Stomach (tissue), 19 donors: ENCODE measurements at places on chromosomes 6 and 20. TPM values are rescaled to one million over a fixed set of nuclear protein-coding genes. Genes with fewer than 3 reads are reported as not detected.
A peak's percentile ranks its signal among the peaks of the same experiment; 100 is the strongest.

DNA sequence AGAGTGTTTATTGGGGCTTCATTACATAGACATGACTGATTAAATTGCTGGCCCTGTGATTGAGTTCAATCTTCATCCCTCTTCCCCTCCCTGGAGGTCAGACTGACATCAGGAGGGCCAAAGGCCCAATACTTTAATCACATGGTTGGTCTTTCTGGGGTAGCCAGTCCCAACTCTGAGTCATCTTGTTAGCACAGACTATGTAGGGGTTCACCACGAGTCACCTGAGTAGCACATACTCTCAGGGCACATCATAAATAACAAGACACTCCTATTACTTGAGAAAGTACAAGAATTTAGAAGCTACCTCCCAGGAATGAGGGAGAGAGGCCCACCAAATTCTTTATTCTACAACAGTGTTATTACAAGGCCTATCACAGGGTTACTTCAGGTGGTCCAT is 11.3 kb downstream of the GINS1 start:
- no peak for DNase-seq

DNA sequence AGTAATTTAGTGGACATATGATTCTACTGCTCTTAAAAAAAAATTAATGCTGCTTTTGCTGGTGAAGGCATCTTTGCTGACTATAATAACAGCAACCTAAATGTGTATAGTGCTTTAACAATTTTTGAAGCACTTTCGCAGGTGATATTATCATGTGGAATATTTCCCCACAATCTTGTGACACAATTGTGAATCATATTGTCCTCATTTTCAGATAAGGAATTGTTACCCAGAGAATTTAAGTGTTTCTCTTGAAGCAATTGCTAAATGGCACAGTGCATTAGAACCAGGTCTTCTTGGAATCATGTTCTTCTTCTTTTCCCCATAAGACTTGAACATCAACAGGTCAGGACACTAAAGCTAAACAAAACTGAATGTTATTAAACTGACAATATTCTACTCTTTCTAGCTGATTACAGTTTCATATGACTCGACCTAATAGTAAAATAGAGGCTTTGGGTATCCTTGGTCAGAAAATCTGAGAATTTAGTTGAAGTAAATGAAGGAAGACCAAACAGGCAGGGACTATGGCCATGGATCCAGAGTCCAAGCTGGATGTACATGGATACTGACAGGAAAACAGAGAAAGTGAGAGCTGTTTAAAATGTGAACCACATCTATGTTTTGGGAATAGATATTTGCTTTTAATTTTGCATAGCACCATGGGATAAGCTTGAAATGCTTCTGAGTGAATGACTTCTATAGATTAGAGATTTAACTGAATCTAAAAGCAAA is 121.8 kb upstream of the SLC35B3 start:
- DNase-seq: no peak

DNA sequence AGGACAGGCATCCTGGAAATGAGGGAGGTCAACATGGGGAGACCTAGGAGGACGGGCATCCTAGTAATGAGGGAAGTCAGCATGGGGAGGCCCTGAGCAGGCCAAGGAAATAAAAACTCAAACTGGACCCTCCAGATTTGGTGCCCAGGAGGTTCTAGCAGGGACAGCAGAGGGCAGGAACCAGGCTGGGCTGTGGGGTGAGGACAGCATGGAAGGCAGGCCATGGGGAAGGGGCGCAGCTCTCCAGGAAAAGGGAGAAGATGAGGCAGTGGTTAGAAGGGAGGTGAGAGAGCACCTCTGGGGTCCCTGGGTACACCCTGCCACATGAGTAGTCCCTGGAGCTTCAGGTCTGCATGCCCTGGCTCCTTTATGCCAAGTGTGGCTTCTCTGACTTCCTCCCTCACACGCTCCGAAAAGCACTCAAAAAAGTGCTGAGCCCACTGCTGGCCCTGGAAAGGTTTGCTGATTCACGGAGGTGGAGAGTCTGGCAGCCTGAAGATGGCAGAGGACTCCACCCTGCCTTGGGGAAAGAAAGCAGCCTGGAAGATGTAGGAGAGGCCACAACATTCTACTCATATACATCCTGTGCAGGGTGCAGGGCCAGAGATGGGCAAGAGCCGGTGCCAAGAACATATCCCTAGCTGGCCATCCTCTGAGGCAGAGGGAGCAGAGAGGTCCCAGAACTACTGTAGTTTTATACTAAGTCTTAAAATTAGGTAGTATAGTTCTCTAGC is 154.9 kb downstream of the MRPL14 start:
- no peak for DNase-seq

The SLC32A1 gene
- polyA plus RNA-seq: not detected

GRCh38 chr6:142735204-142735603 is 209.8 kb downstream of the HIVEP2 start:
- DNase-seq: no peak

The ZNF292 gene
- 3.9 TPM for polyA plus RNA-seq

The HDGFL1 gene
- polyA plus RNA-seq: not detected

The KIAA1755 gene
- 3.3 TPM for polyA plus RNA-seq

GRCh38 chr20:18443886-18444285 is 22.9 kb downstream of the DZANK1 start:
- no peak for DNase-seq

The REM1 gene
- polyA plus RNA-seq: 1.1 TPM

DNA sequence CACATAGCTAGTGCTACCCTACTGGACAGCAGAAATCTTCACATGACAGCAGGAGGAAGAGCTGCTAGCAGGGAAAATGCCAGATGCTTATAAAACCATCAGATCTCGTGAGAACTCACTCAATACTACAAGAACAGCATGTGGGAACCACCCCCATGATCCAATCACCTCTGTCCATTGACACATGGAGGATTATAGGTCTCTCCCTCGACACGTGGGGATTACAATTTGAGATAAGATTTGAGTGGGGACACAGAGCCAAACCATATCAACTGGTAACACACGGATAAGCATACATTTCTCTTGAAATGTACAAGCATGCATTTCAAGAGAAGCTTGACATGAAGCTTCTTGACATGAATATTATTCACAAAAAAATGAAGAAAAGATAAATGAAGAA is 64.1 kb downstream of the MMS22L start:
- no peak for DNase-seq

The GLO1 gene
- polyA plus RNA-seq: 72.2 TPM

The IL20RA gene
- 13.6 TPM for polyA plus RNA-seq

- DNase-seq: no peak
These were observed 17.3 kb downstream of the TAF4 start for GRCh38 chr20:62048346-62048761.

GRCh38 chr6:57044568-57044967 is 1.9 kb upstream of the KIAA1586 start:
- no peak for DNase-seq

DNA sequence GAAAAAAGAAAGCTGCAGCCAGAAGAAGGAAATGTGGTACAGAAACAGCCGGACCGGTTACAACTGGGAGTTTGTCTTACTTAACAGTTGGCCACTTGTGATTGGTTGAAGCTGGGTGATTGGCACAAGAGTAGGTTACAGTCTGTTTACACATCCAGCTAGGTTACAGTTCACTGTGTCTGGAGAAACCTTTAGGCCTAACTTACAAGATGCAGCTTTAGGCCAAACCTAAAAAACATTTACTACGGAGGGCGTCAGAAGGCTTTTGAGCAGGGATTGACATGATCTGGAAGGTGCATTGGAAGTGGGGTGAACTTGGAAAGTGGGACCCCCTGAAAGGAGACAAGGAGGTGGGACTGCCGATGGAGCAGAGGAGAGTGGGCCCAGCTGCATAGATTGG is 122.3 kb downstream of the BANF2 start:
- DNase-seq: peak; percentile 93

DNA sequence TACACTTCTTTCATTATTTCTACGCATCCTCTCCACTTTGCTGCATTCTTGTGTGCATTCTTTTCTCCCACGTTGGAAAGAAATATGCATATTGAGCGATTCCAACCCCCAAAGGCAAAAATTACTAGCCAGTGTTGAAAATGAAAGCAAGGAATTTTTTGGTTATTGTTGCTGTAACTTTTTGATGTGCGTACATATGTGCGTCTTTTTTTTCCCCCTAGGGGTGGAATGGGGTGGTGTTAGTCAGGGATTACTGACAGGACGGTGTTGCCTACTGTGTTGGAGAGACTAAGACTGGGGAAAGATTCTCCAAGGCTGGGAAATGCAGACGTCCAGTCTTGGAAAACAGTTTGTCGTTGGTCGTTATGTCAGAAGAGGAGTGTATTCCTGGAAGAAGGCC is 44.2 kb upstream of the ESR1 start:
- peak; percentile 7 for DNase-seq

DNA sequence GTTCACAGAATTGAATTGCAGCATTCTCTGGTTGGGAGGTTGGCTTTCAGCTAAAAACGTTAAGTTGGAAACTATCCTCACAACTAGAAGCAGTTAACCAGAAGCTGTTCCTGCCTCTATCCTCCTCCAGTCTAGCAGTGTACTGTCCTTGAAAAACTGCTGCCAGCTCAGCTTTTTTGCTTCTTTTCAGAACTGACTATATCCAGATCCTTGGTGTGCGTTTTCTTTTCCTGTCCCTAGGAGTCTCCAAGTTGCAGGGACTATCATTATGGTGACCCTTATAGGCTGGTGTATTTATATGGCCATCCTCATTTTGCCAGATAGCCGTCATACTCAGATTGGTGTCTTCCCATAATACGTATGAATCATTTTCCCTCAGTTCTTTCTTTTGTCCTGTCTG is 5.5 kb downstream of the ITCH start:
- DNase-seq: no peak
